ENCODE measurements at places on chromosomes 6 and 20.

GRCh38 chr6:75416443-75416842 is 77.2 kb downstream of the FILIP1 start:
- DNase-seq, result no peak

DNA sequence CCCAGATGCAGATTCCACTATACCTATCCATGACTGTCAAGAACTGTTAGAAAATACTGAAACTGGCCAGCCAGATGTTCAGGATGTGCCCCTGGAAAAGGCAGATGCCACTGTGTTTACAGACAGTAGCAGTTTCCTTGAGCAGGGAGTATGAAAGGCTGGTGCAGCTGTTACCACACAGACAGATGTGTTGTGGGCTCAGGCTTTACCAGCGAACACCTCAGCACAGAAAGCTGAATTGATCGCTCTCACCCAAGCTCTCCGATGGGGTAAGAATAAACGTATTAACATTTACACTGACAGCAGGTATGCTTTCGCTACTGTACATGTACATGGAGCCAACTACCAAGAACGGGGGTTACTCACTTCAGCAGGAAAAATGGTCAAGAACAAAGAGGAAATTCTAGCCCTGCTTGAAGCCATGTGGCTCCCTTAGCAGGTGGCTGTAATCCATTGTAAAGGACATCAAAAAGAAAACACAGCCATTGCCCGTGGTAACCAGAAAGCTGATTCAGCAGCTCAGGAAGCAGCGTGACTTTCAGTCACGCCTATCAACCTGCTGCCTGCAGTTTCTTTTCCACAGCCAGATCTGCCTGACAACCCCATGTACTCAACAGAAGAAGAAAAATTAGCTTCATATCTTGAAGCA is 459.7 kb upstream of the HTR1E start:
- no peak for DNase-seq

DNA sequence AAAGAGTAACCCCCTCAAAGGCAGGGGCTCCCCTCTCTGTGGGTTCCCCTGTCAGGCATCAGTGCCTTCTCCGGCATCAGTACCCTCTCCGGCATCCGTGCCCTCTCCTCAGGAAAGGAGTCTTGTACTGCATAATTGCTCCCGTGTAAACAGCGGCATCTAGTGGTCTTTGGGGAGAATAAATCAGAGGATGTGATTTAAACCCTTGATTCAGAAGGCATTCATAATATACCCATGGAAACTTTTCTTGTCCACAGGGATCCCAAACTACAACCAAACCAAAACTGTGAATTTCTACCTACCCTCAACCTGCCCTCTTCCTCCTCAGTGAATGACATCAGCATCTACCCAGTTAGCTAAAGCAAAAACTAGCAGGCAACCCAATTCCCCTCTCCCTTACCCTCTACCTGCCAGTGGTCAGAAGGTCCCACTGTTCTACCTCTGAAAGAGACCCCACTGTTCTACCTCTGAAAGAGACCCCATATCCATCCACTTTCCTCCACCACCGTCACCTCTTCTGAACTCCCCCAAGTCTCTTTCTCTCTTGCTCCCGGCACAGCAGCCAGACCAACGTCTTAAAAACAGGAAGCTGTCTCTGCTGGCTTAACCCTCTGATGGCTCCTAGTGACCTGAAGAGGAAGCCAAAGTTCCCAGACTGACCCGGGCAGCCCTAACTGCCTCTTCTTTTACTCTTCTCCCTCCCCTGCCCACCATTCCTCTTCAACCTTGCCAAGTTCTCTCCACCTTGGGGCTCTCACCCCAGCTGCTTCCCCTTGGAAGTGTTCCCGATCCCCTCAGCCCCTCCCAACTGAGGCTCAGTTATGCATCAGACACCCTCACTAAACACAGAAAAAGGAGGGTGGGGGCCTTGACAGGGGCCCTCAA is 27.2 kb downstream of the UBE2V1 start:
- DNase-seq, result peak; percentile 25

DNA sequence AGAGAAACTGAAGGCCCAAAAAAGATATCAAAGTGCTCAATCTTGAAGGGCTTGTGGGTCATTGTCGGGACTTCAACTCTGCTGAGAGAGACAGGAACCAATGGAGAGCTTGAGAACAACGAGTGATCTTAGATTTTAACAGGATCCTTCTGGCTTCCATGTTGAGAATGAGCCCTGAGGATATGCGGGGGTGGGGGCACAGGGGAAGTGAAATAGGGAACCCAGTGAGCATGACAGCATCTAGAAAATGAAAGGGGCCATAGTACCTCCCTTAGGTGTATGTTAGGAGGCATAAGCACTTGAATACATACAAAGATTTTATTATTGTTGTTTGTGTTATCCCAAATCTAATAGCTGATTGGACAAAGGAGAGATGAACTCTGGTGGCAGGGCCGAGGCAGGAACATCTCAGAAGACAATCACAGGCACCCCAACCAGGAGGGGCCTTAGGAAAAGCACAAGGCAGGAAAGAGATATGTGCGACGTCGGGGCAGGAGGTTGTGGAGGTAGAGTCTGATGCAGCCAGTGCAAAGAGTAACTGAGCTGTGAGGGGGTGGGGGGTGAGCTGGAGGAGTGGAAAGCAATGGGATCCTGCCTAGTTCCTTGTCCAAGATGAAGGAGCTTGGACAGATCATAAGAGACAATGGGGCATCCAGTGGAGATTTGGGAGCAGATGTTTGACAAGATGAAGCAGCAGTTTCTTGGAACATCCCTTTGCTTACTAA is 10.4 kb downstream of the TGM6 start:
- DNase-seq, result no peak

Measured in anterior cingulate cortex (tissue), 58 donors.